Stimulated activated CD8-positive, alpha-beta memory T cell treated with anti-CD3 and anti-CD28 coated beads, Interleukin-15, amount 100 ng/mL, for 4 hours (primary cell): ENCODE measurements at places on chromosomes 12 and 14.

- DNase-seq, result no peak
Observed at GRCh38 chr14:100407376-100408102, 84.4 kb downstream of the SLC25A47 start.

GRCh38 chr12:121809712-121810116 lies 5.9 kb downstream of the SETD1B start:
- DNase-seq, result no peak

GRCh38 chr14:85093631-85094330 lies 436.2 kb upstream of the FLRT2 start:
- DNase-seq, result no peak

DNA sequence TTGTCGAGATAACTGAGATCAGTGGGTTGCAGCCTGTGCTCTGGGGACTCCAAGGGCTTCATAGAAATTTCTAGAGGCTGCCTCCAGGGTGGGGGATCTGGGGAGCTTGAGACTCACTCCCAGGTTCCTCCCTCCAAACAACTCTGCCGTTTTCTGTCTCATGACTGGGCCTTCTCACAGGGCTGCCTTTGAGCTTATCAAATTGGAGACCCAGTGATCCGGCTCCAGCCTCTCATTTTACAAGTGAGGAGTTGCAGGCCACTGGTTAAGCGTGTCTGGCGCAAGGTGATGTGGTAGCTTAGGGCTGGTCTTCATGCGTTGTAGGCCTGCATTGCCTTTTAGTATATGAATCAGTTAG lies 85.8 kb downstream of the SLC25A47 start:
- DNase-seq, result no peak

DNA sequence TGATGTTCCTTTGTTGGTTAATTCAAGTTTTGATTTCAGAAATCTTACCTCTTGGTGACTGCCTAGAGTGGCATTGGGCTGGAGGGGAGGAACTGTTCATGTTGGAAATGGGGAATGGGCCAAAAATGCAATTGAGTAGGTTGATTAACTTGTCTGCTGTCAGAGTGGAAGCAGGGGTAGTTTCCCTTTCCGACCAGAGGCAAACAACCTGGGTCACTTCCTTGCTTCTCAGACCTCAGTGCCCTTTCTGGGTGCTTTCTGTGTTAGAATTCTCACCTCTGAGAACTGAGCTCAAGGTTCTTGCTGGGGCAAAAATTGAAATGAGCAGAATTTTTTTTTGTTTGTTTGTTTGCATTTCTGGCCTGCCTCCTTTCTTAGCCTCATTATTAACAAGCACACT lies 2.3 kb upstream of the M6PR start:
- no peak for DNase-seq

GRCh38 chr12:62588916-62589315 lies 122.3 kb downstream of the MON2 start:
- no peak for DNase-seq

DNA sequence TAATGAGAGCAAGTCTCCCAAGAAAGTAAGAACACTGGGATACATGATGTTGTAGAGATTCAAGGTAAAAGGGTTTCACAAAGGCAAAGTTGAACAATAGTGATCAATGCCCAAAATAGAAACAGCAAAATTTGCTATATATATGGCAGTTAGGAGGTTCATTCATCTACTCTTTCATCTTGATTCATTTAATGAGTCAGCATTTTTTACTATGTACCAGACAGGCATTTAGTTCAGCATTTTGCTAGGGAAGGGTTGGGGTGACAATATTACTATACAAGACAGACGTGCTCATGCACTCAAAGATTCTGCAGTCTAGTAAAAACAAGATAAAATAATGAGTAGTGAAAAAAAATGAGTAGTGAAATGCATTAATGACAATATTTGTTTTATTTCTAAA lies 264.9 kb upstream of the LMO3 start:
- no peak for DNase-seq

GRCh38 chr12:15620741-15621539 lies 168.2 kb downstream of the EPS8 start:
- DNase-seq, result no peak

DNA sequence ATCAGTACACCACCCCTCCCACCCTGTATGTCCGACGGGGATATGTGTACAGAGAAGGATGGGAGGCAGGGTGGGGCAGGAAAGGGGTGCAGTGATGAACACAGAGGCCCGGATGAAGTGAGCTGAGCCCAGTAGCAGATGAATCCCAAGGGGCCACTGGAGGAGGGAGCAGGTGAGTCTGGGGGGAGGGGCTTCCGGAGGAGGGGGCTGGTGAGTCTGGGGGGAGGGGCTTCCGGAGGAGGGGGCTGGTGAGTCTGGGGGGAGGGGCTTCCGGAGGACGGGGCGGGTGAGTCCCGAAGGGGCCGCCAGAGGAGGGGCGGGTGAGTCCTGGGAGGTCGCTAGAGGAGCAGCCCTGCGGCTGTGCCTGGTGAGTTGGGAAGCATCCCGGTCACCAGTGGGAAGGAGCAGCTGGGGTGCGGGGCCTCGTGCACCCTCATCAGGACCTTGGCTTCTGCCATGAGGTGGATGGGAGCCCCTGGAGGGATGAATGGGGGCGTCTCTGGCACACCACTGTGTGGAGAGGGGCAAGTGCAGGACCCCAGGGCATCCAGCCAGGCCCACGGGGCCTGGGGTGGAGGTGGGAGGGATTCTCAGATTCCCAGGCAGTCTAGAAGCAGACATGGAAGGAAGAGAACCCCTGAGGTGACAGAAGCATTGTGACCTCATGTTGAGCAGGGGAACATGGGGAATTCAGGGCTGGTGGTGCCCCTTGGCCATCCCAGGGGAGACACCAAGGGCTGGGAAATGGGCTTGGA lies 14.0 kb downstream of the BEGAIN start:
- DNase-seq, result no peak

DNA sequence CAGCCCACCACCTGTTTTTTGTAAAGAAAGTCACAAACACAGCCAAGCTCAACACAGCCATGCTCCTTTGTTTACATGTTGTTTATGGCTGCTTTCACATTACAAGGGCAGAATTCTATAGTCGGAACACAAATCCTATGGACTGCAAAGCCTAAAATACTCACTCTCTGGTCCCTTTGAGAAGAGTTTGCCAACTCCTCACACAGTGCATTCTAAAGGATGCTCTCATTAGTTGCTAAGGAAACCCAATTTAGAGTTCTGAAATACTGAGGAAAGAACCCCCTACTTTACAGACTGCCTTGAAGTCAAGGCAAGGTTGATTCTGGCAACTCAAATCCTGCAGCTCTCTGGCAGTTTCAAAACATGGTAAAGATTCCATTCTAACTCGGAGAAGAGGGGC lies 38.3 kb downstream of the DCP1B start:
- DNase-seq, result no peak

DNA sequence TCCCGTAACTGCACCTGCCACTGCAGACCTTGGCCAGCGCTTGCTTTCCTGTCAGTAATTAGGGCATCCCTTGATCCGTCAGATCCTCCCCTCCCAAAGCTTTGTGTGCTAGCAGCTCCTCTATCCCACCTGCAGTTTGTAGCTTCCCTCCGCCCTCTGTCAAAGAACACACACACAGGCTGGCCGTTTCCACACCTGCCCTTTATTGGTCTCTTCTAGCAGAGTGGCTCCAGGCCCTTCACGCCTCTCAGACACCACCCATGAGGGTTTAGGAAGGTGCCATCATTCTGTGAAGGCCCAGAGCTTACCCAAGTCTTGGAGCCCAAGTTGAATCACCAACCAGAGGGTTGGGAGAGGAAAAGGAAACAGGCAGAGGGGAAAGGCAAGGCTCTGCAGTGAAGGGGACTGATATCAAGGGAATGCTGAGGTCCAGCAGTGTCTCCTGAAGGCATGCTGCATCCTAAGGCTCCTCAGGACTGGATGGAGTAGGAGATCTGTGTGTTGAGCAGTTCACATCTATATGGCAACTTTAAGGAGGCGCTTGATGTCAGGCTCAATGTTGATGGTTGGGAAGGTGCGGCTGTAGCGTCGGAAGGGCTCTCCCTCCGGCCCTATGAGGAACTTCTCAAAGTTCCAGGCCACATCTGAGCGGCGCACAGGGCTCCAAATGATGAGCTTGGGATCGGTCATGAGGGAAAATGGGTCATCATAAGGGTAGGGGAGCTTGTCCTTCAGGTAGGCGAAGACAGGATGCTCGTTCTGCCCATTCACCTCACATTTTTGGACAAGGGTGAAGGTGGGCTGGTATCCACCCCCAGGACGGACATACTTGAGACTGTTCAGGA lies 3.4 kb downstream of the GPX2 start:
- no peak for DNase-seq

GRCh38 chr14:79197516-79197915 lies 1013.8 kb downstream of the DIO2 start:
- no peak for DNase-seq

DNA sequence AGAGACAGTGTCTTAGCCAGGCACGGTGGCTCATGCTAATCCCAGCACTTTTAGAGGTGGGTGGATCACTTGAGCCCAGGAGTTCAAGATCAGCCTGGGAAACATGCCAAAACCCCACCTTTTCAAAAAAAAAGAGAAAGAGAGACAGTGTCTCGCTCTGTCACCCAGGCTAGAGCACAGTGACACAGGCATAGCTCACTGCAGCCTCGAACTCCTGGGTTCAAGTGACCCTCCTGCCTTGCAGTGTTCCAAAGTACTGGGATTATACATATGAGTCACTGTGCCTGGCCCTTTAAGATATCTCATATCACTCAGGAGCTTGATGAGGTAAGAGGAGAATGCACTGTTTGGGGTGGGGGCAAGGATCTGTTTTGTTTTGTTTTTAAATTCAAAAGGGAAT lies 48.1 kb upstream of the LTBP2 start:
- no peak for DNase-seq

DNA sequence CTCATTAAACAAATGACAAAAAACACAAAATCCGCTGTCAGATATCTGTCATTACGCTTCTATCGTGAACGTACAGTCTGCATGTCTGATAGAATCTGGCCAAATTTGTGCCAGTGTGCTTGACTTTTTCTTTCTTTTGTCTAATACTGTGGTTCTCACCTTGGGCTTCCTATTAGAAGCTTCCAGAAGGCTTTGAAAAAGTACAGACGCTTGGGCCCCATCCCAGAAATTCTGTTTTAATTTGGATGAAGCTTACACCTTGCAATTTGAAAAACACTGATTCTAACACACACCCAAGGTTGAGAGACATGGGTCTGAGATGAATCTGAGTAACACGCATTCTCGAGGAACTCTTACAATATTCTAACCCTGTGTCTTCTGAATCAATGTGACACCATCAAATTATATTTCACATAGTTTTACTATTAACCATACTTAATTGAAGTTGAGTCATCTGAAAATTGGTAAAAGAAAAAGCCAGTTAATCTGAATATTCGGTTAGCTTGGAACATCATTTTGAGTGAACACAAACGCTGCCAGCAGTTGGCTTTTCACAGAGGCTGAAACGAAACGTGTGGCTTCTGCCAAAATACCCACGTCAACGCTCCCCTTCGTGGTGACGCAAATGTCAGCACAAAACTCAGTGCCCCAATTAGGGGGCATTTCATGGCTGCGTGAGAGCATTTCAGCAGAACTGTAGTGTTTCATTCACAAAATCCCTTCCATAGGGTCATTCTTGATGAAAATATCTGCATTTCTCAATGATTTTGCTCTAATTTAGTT lies 420.5 kb downstream of the TMEM132D start:
- no peak for DNase-seq

DNA sequence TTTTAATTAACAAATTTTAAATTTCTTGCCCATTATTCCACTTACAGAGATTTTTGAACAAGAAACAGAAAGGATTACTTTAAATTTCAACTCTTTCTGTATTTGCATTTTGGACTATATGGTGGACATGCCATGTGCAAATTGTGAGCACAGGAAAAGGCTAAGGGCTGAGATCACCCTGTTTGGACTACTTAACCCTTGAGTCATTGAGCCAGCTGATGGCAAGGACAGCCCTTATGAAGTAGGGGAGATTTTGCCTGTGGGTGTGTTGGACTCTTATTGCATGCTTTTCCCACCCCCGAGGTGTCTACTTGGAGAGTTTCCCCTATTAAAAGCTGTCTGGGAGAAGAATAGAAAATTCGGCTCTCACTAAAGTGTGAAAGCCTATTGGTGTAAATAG lies 17.2 kb downstream of the DERA start:
- no peak for DNase-seq

DNA sequence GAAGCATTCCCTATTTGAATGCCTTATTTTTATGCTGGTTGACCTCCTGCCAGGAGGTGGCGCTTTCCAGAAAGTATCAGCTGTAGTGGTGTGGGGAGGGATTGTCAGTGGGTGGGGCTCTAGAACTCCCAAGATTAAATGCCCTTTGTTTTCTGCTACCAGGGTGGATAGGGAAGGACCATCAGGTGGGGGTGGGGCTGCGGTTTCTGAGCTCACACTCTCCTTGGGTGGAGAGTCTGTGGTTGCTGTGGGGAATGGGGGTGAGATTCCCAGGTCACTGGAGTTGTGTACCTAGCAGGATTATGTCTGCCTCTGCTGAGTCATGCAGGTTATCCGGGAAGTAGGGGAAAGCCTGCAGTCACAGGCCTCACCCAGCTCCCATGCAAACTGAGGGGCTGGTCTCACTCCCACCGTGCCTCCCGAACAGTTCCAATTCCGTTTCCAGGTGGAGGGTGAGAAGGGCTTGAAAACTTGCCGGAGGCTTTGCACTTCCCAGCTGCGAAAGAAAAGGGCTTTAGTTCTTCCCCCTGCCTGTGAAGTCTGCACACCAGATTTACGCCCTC lies 68.3 kb downstream of the ALG10B start:
- no peak for DNase-seq

DNA sequence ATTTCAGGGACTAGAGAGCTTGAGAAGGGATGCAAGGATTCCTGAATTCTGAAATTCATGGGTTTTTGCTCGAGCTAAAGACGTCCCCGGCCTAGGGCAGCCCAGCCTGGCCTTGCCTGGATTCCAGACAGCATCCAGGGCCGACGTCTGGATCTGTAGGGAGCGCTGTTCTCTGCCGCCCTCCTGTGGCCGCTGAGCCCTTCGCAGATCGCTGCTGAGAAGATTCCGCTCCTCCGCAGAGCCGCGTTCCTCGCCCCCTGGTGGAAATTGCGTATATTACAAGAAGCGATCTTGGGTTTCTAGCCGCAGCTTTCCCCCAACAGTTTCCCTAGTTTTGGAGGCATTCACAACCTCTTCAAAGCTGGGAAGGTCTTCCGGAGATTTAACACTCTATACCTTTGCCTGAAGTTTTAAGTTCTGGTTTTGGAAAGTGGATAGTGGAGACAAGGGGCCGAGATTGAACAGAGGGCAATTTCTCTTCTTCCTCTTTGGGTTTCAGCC lies 5.1 kb downstream of the CISTR start:
- peak; percentile 69 for DNase-seq

GRCh38 chr12:68833508-68833907 lies 25.5 kb downstream of the MDM2 start:
- DNase-seq, result no peak

DNA sequence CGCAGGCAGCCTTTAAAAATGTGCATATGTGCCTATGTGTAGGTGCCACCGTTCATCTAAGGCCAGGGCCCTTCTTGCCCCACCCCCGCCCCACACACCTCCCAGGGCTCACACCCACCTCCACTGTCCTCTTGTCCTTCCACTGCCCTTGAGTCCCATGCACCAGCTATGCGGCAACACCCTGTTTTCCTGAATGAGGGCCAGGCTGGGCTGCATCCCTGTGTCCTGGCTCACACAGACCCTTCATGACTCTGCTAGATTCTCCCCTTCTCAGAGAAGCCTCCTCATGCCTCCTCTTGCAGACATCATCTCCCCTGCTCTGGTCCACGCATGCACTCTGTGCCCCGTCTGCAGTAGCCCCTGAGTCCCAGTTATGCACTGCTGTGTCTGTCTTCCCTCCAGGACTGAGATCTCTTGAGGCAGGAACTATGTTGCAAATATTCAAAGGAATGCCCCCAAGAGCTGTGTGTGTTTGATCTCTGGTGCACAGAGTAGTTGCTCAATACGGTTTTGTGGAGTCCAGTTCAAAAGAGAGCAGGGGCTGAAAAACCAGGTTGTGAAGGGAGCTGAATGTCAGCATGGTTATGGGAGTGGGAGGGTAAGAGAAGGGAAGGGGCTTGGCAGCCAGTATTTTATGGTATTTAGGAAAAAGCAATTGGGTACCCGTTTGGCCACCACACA lies 47.3 kb upstream of the ESRRB start:
- DNase-seq, result no peak
